GM23248 (cell line): ENCODE measurements at places on chromosomes 13 and 19. TPM values are rescaled to one million over a fixed set of nuclear protein-coding genes. Genes with fewer than 3 reads are reported as not detected.

DNA sequence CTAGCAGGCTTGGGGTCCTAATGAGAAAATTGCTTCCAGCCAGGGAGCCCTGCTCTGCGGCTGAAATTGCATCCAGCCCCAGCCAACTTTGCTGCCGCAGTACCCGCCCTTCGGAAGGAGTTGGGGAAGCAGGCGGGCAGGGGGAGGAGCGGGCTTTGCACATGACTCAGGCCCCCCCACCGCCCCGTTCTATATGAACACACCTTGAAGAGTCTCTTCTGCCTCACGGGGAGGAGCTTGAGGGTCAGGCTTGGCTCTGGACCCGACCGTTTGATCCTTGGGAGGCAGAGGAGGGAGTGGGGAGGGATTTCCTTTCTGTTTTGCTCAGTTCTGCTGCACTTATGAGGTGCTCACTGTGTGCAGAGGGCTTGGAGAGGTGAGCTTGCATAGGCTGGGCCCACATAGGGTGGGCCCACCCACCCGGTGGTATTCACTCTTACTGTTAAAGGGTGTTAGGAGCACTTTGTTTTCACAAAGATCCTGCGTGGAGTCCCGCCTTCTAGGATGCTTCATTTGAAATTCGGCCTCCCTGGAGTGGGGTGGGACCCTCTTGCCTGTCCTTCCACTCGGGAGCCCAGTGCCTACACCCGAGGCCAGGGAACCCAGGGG is 46.5 kb downstream of the LYL1 start:
- peak; percentile 92 for DNase-seq

DYRK1B gene
- 9.4 and 11.1 TPM in 2 replicates for total RNA-seq

DNA sequence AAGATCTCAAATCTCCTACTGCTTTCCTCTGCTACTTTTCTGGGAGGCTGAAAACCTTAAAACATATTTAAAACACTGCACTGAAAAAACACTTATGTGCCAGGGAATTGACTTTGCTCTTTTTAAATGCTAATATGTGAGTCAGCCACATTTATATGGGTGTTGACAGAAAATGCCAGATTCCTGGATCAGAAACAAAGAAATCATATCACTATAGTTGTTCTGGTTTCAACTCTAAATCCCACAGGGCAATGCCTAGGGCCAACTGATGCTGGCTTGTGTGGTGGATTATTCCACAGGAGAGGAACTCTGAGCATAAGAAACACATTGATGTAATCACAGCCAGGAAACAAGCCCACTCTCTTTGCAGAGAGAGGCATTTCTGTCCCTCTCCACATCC is 1439.0 kb upstream of the SPRY2 start:
- no peak for DNase-seq

DNA sequence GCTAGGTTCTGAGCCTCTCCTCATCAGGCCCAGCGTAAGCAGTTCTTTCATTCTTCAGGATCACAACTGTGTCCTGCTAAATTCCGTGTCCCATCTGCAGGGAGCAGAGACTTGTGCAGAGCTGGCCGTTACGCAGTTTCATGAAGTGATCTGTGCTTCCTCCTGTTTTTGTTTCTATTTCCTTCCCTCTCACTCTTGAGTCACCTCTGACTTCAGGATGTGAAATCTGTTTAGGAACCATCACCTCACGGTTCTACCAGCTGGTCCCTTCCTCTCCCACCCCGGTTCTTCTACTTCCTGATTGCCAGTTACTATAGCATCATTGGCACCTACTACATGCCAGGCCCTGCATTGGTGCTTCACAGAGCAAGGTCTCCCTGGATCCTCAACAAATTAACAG is 8.5 kb downstream of the MAU2 start:
- DNase-seq = no peak

DNA sequence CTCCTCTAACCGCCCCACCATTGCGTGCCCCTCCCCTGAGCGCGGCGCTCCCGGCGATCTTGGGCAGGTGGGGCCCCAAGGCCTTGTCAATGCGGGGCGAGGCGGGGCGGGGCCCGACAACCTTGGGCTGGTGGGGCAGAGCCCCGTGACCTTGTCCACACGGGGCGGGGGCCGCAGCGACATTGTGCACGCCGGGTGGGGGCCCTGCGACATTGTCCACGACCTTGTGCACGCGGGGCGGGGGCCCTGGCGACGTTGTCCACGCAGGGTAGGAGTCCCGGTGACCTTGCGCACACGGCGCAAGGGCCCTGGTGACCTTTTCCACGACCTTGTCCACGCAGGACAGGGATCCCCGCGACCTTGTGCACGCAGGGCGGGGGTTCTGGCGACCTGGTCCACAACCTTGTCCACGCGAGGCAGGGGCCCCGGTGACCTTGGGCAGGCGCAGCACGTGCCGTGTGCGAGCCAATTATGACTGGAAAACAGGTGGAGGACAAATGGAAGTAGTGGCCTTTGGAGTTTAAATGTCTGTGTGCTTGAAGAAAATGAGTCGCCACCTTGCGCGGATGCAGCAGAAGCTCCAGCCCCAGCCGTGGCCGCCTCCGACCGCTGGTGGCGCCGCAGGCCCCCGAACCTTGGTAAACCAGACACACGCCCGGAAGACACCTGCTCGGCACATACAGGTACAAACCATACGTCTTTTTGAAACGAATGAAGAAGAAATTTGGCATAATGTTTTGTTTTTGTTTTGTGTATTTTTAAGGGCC is 62.6 kb downstream of the LATS2 start:
- DNase-seq = no peak

DNA sequence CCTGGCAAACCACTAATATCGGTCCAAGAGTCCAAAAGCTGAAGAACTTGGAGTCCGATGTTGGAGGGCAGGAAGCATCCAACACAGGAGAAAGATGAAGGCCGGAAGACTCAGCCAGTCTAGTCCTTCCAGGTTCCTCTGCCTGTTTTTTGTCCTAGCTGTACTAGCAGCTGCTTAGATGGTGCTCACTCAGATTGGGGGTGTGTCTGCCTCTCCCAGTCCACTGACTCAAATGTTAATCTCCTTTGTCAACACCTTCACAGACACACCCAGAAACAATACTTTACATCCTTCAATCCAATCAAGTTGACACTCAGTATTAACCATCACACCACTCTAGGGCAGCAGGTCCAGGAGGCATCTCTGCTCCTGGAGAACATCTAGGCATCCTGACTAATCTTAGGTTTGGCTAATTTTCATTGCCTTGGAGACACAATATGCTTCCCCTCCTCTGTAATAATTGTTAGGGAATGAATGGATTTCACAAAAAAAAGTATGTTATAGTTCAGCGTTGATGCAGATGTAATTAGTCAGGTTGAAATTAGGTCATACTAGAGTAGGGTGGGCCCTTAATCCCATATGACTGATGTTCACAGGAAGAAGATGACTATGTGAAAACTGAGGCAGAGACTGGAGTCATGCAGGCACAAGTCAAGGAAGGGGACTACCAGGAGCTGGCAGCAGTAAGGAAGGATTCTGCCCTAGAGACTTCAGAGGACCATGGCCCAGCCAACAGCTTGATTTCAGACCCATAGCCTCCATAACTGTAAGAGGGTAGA is 183.4 kb downstream of the RBM26 start:
- DNase-seq = no peak
